ENCODE measurements at places on chromosomes 12 and 14. TPM values are rescaled to one million over a fixed set of nuclear protein-coding genes. Genes with fewer than 3 reads are reported as not detected.

IL26 gene
- not detected for total RNA-seq

- peak; percentile 50 for DNase-seq
These were observed 48.5 kb upstream of the RIMBP2 start for GRCh38 chr12:130764475-130765185.

DNA sequence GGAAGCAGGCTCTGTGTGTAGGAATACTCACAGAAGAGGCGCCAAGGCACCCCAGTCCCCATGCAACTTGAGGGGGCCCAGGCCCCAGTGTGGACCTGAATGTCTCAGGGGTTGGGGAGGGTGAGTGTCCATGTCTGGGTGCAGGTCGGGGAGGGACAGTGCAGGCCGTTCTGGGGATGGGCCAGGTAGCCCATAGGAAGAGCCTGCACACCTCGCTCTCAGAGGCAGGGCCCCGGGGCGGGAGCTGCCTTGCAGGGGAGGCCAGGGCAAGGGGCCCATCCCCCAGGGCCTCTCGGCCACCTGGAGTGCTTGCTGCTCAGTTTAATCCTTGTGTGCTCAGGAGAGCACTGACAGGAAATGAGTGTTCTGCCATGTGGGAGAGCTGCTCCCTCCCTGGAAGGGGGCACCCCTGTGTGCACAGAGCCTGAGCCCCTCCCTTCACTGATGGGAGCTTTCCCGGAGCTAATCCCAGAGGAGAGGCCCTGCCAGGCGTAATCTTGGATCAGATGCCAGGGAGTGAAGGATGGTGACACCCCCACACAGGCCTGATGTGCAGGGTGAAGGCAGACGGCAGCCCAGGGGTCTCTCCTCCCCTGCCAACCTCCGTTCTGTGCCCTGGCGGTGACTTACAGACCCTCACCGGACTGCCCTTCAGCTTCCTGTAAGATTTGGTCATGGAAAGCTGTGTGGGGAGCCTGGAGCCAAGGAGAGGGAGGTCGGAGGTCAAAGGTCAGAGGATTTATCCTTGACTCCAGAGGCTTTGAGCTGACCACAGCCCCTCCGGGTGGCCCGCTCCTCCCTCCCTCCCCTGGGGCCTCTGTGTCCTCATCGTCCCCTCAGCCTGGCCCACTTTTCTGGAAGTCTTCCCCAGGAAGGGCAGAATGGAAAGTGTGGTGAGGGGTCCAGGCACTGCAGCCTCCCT, 24.4 kb upstream of the FBRSL1 start:
- no peak for DNase-seq

- DNase-seq, result peak; percentile 87
These were observed 6.8 kb upstream of the CHD4 start for GRCh38 chr12:6613776-6614512.

- peak; percentile 46 for DNase-seq
These were observed 7.7 kb upstream of the AMN1 start for GRCh38 chr12:31736472-31736871.

GRCh38 chr14:68929623-68930307, 49.3 kb downstream of the ACTN1 start:
- no peak for DNase-seq

DNA sequence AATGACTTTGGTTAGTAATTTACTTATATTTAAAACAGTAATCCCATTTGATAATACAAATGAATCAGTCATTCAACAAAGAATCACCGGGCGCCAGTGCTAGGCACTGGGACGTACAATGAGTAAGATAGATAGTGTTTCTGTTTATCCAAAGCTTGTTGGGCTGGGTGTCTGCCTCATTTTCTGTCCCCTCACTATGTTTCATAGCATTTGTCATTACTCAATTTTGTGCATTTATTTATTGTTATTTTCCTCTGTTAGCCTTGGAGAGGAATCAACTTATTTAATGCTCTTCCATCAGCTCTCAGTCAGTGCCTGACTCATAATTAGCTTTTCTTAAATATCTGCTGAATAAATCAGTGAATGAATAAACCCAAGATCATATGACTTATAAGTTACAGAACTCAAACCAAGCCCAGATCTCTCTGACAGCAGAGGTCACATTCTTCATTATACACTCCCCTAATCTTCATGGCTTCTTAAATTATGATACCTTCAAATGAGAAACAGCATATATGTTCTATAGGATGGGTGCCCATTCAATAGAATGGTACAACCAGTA, 86.2 kb downstream of the TSPAN8 start:
- DNase-seq, result no peak

DNA sequence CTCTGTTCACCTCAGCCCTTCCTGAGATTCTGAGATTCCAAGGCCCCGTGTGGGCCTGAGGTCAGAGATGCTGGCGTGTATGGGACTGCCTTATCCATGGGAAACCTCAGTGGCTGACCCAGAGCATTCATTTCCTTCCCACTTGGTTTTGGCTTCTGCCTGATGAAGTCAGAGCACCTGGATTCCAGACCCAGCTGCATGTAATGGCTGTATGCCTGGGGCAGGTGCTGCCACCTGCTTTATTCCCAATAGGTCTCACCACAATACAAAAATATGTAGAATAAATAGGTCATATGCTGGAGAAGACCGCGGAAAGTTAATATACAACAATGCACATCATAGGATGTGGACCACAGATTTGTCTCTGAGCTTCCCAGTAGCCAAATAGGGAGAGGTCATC, 25.6 kb downstream of the FIGNL2 start:
- DNase-seq, result no peak

DNA sequence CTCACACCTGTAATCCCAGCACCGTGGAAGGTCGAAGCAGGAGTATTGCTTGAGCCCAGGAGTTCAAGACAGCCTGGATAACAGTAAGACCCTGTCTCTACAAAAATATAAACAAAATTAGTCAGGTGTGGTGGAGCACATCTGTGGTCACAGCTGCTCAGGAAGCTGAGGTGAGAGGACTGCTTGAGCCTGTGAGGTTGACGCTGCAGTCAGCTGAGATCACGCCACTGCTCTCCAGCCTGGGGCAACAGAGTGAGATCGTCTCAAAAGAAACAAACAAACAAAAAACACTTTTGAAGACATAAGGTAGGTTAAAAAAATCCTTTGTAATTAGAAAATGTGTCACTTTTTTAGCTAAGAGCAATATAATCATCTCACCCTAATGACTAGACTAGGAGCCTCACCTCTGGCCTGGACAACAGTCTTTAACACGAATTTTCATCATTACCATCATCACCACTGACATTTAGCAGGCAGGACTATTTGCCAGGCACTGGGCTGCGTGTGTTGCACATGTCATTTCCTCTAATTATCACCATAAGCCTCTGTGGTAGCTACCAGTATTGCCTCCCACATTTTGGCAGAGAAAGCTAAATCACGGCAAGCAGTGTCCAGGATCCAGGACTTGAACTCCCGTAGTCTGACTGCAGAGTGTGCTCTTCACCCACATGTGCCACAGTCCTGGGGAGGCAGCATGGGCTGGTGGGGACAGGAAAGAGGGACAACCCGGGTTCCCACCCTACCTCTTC, 4.6 kb upstream of the SYCP3 start:
- no peak for DNase-seq

DNA sequence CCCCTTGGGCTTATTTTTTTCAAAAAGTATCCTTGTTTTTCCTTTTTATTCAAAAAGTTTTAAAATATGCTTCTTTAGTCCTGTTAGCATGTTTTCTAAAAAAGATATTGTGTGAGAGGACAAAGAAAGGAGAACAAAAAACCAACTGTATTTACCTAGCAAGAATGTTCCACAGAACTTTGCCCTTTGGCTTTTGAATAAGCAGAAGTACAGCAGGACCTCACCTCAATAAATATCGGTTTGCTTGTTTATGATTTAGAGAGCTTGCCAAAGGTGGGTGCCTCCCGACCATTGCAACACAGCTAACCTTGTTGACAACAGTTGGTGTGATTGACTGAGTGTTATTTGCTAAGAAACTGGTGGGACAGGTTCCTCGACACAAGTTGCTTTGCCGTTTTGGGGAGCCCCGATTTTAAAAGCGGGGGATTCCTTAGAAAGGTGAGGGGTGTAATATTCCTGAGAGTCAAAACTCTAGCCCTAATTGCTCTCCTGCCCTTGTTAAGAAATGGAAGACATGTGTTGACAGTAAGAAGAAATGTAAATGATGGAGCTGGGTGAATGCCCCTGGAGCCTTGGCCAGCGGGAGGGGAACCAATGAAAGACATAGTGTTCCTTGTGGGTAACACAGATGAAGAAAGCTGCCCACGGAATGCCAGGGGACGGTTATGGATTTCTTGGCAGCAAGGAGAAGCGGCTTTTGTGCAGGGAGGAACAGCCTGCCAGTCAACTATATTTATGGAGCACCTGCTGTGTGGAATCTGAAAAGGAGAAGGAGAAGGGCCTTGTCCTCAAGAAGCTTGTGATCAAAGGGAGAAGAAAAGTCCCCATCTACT, 13.7 kb downstream of the MYBPC1 start:
- DNase-seq, result no peak

- no peak for DNase-seq
These were observed 58.1 kb downstream of the NCOR2 start for GRCh38 chr12:124509300-124509675.

PDZRN4 gene
- total RNA-seq, result not detected

ASCL1 gene
- not detected for total RNA-seq

APOLD1 gene
- total RNA-seq, result 63.8 TPM

DNA sequence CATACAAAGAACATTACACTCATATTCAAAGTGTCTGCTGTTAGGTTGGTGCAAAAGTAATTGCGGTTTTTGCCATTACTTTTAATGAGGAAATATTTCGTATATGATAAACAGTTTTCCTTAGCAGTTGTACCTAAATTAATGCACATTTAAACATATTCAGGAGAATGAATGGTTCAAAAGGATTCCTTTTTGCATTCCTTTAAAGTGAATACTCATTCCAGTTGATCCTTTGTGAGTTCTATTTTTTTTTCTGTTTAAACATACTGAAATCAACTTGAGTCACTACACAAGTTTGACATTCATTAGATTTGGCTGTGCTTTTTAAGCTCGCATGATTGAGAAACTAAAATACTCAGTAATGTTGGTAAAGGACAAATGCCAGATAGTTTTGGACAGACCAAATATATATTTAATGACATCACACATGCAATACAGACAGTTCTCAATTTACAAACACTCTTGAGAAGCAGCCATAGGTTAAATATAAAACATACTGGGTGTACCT, 13.8 kb upstream of the SLC38A2 start:
- DNase-seq, result peak; percentile 53

DNA sequence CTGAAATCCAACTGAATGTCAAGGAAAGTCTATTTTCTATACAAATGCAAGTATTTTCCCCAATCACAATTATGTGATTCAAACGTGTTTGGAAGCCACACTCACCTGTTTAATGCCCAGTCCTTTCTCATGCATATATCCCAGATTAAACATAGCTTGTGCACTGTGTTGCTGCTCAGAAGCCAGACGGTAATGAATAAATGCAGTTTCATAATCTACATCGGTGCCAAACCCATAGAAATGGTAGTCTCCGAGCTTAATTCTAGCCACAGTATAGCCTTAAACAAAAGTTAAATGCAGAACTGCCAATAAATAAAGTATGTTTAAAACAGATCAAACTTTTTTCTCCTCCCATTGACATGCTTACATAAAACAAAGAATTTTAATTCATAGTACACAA, 49.5 kb downstream of the SEL1L start:
- no peak for DNase-seq

NAA30 gene
- total RNA-seq, result 34.7 TPM

DNA sequence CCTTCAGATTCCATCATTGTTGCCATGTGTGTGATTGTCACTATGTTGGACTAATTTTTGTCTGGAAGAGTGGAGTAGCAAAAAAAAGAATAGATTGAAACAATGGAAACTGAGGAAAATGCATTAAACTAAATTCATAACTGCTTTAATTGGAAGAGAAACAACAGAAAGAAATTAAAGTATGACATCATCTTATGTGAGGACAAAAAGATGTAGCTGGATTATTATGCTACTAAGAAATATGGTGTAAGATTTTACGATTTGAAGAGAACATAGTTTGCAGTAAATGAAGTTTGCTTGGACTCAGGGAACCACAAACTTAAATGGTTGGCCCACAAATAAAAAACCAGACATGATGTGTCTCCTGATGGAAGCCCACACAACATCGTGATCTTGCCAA, 76.8 kb downstream of the PRKCH start:
- DNase-seq, result no peak

KRT78 gene
- not detected for total RNA-seq

DNA sequence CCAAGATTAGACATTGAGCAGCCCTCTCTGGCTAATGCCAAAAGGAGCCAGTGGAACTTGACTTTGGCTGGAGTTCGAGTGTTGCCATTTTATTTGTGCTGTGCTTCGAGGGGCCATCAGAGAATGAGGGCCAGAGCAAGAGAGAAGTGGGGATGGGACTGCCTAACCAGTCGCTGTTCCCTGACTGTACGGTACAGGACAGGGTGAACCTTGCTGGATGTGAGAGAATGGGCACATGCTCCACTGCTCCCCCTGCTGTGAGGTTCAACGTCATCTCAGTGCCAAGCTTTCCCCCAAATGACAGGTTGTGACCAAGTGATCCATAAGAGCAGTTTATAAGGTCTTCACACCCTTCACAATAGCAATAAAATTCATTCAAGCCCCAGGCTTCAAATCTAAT, 55.1 kb upstream of the BCL11B start:
- no peak for DNase-seq

AQP2 gene
- not detected for total RNA-seq

SLC48A1 gene
- 19.2 TPM for total RNA-seq

KLRB1 gene
- not detected for total RNA-seq

DNA sequence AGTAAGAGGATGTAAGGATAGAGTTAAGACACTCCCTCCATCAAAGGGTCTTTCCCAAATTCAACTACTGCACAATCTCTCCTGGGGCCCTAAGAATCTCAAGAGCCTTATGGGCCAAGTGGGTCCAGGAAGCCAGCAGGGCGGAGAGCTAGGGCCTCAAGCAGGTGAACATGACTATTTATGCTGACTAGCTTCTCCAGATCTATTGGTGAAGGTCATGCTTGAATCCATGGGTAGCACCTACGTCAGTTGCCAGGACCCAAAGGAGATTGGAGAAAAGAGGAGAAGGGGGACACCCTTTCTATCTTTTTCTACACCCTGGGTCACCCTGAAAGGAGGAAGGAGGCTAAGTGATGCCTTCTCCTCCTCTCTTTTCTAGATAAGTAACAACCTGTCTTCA, 534.2 kb upstream of the MIS18BP1 start:
- DNase-seq, result no peak

GRCh38 chr12:128455851-128456250, 188.9 kb downstream of the TMEM132C start:
- no peak for DNase-seq

DNA sequence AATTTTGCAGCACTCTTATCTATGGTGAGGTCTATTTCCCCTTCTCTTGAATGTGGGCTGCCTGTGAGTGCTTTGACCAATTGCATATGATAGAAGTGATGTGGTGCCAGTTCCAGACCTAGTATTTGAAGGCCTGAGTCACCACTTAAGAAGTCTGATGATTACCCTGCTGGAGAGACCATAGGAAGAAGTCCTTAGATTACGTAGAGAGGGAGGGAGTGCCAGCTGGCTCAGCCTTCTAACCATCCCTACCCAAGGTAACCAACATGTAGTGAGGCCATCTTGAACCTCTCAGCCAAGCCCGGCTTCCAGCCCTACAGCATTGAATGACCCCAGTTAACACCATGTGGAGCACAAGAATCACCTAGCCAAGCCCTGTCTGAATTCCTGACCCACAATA, 166.9 kb downstream of the NELL2 start:
- DNase-seq, result no peak
